ENCODE measurements at places on chromosomes 13 and 19. TPM values are rescaled to one million over a fixed set of nuclear protein-coding genes. Genes with fewer than 3 reads are reported as not detected.

Gene LYPD5
- 1.1 TPM for total RNA-seq

Gene SIGLEC5
- total RNA-seq = not detected

Gene MISP
- 0.09 TPM for total RNA-seq

Gene PSG2
- not detected for total RNA-seq

Gene CEACAM7
- not detected for total RNA-seq

Gene FGF21
- not detected for total RNA-seq

Gene PSG6
- not detected for total RNA-seq

Gene C19orf33
- total RNA-seq = 1.7 TPM

Gene SIGLEC9
- 0.09 TPM for total RNA-seq

Gene PEG3
- total RNA-seq = 0.49 TPM

Gene POLR2I
- total RNA-seq = 33.2 TPM

Gene ATP7B
- 1.3 TPM for total RNA-seq

Gene HCN2
- 0.08 TPM for total RNA-seq

Gene SPART
- 95.4 TPM for total RNA-seq

Gene PLEKHF1
- total RNA-seq = 49.8 TPM

Gene SH2D3A
- not detected for total RNA-seq

Gene CAPNS1
- 398 TPM for total RNA-seq

Gene LMTK3
- not detected for total RNA-seq

Gene IGLON5
- not detected for total RNA-seq

Gene UNC13A
- total RNA-seq = 0.49 TPM

Gene ENOX1
- total RNA-seq = 16.4 TPM

Gene COX7A1
- 17.0 TPM for total RNA-seq

Gene SCN1B
- 12.1 TPM for total RNA-seq

Gene PCDH20
- total RNA-seq = not detected

Gene BST2
- 48.1 TPM for total RNA-seq

Gene HSD17B14
- 3.6 TPM for total RNA-seq

Gene S1PR4
- total RNA-seq = not detected

Measured in fibroblast of the aortic adventitia (primary cell).